Glutamatergic neuron (in vitro differentiated cells): ENCODE measurements at places on chromosomes 1 and 21. TPM values are rescaled to one million over a fixed set of nuclear protein-coding genes. Genes with fewer than 3 reads are reported as not detected.

- peaks cover 2% of the 10 kb centered on the region for H3K27me3 ChIP-seq
- peak overlapping the region; percentile 53 for H3K27ac ChIP-seq
- no peaks in the 10 kb centered on the region for H3K36me3 ChIP-seq
- no peak for DNase-seq
- no peak overlapping the region for H3K4me3 ChIP-seq
Measured at GRCh38 chr1:239560921-239561320, 174.6 kb downstream of the CHRM3 start.

- no peak overlapping the region for H3K27ac ChIP-seq
- no peaks in the 10 kb centered on the region for H3K4me1 ChIP-seq
- no peak overlapping the region for H3K4me3 ChIP-seq
- H3K36me3 ChIP-seq, result no peaks in the 10 kb centered on the region
- DNase-seq, result no peak
- H3K27me3 ChIP-seq, result no peaks in the 10 kb centered on the region
Measured at GRCh38 chr1:117683571-117684285, 77.9 kb downstream of the TENT5C start.

DNA sequence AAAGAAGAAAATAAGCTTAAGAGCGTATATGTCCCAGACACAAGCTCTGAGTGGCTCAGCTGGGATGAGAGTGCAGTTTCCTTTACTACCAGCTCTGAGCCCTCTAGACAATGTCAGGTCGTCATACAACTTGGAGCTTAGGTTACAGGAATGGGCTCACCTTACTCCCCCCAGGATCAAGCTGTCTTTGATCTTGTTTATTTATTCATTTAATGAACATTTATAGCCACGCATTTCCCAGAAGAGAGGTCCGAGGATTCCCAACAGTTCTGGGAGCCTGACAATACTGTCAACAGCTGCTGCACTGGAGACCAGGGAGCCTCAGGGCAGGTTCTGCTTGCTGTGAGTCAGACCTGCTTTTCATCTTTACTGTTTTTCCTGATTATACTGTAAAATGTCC lies 378.9 kb downstream of the PLPP3 start:
- H3K27ac ChIP-seq, result peak overlapping the region; percentile 9
- no peaks in the 10 kb centered on the region for H3K27me3 ChIP-seq
- peaks cover 15% of the 10 kb centered on the region for H3K4me1 ChIP-seq
- peak; percentile 45 for DNase-seq
- no peaks in the 10 kb centered on the region for H3K36me3 ChIP-seq

DNA sequence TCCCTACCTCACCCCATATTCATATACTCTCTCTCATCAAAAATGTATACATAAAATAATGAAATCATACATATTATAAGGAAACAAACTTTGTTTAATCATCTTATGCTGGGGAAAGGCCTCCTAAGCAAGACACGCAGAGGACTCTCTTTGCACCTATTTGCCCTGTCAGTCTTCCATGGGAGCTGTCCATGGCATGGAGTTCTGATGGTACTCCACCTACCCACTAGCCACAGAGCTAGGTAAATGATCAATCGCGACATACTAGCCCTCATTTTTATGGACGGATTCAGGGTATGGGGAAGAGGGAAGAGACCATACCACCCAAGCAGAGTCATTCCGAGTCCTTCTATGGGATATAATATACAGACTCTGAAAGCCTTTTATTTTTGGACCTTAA lies 131.0 kb downstream of the CSMD2 start:
- no peak for DNase-seq
- H3K4me3 ChIP-seq, result no peak overlapping the region
- H3K36me3 ChIP-seq, result no peaks in the 10 kb centered on the region
- no peaks in the 10 kb centered on the region for H3K4me1 ChIP-seq
- H3K27ac ChIP-seq, result no peak overlapping the region

The CTSE gene
- not detected for total RNA-seq

The OTUD3 gene
- total RNA-seq, result 11.4 TPM
